Foreskin keratinocyte (primary cell): ENCODE measurements at places on chromosomes 11 and 22. TPM values are rescaled to one million over a fixed set of nuclear protein-coding genes. Genes with fewer than 3 reads are reported as not detected.

DNA sequence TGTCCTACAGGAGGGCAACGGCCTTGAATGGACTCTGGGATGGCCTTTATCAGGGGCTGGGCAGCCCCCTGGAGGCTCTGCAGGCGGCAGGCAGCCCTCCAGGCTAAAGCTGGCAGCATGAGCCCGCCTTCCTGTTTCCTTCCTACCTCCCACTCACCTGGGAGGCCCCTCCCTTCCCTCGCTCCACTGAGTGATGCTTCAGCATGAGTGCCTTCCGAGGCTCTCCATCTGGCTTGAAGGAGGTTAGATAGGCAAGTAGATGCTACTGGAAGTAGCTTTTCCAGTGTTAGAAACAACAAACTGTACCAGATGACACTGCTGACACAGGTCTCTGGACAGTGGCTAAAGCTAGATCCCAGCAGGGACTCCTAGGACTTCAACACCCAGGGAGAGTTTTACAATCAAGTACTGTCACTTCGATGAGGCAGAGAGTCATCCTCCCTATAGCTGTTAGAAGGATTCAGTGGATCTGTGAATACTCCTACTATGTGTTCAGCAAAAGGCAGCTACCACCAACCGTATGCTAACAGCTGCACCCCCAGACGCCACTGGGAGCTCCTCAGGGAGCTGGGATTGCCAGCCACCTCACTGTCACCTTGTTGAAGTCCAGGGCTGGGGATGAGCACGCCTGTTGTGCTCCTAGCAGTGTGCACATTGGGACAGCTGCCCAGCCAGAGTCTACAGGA lies 4.1 kb upstream of the SLC25A1 start:
- DNase-seq = no peak

TBX10 gene
- not detected in 2 replicates for total RNA-seq

OR5P2 gene
- total RNA-seq = 0.07 and 0.34 TPM in 2 replicates

NAALAD2 gene
- 0.04 and 0.17 TPM in 2 replicates for total RNA-seq

NLRP10 gene
- 2.0 and 3.1 TPM in 2 replicates for total RNA-seq
